ENCODE measurements at places on chromosomes 4 and X.

- 0 out of 2 replicates have a peak, but pooled peaks cover 1% of the 10 kb centered on the region for H3K36me3 ChIP-seq
- H3K27ac ChIP-seq = no peak overlapping the region
- 0 out of 2 replicates have a peak, but pooled peaks cover 9% of the 10 kb centered on the region for H3K4me1 ChIP-seq
- H3K27me3 ChIP-seq = no peaks in the 10 kb centered on the region
Measured at GRCh38 chrX:41781500-41781899, 57.5 kb downstream of the GPR82 start.

DNA sequence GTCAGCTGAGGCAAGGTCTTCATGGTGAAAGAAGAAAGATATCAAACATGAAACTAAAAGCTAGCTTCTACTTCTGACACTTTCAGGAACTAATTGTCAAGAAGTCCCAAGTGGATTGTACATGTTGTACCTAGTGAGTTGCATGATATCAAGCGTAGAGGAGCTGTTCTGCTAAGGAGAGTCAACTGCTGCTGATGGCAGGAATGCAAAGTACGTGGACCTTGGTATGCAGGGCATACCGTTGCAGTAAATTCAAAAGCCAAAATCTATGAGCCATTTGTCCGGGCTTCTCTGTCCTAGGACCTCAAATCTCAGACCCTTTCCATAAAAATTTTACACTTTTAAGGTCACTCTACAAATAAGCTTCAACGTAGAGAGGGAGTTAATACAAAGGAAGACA is 446.2 kb downstream of the KCTD8 start:
- H3K27me3 ChIP-seq = no peaks in the 10 kb centered on the region
- H3K36me3 ChIP-seq = no peaks in the 10 kb centered on the region
- no peak for DNase-seq
- H3K4me1 ChIP-seq = no peaks in the 10 kb centered on the region

- H3K4me3 ChIP-seq = no peak overlapping the region
- DNase-seq = no peak
- H3K36me3 ChIP-seq = no peaks in the 10 kb centered on the region
- H3K27ac ChIP-seq = no peak overlapping the region
Measured at GRCh38 chrX:3271834-3272186, 74.6 kb downstream of the MXRA5 start.

DNA sequence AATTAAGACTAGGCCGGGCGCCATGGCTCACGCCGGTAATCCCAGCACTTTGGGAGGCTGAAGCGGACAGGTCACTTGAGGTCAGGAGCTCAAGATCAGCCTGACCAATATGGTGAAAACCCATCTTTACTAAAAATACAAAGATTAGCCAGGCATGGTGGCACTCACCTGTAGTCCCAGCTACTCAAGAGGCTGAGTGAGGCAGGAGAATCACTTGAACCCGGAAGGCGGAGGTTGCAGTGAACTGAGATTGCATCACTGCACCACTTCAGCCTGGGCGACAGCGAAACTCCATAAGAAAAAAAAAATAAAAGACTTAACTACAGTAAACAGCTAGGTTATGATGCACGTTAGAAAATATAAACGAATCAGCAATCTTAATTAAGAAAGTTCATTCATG is 216.0 kb upstream of the TEX13C start:
- H3K27ac ChIP-seq = no peak overlapping the region
- no peak overlapping the region for H3K4me3 ChIP-seq
- no peaks in the 10 kb centered on the region for H3K27me3 ChIP-seq
- no peaks in the 10 kb centered on the region for H3K4me1 ChIP-seq

DNA sequence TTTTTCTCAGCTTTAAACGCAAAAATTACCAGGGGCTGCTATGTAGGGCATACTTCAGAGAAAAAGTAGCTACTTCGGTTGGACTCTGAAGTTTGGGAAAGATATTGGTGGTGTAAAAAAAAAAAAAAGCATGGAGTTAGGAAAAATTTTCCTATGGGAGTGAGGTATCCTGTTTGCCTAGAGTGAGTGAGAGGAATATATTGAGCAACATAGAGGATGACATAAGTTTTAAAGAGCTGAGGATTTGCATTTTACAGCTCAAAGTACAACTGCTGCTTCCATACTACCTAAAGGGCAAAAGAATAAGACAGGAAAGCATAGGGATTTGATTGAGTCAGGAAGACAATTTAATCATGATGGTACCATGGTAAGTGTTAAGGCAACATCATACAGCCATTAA is 7.3 kb downstream of the GPRASP1 start:
- H3K27me3 ChIP-seq = no peaks in the 10 kb centered on the region
- no peak for DNase-seq

DNA sequence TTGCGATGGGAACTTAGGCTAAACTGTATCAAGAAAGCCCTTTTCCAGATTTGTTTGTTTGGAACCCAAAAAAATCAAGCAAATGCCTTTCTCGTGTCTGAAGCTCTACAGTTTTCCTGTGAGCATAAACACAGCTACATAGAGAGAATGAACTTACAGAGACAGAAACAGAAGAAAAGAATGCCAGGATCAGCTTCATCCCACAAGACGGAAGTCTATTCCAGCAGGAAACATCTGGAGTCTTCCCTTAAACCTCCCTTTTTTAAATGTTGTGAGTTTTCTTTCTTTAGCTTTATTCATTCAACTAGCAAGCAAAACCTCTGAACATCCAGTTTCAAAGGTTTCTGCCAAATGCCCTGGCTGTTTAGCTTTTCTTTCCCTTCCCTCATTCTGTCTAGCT is 32.6 kb upstream of the ZFP42 start:
- H3K4me1 ChIP-seq = no peaks in the 10 kb centered on the region
- no peak overlapping the region for H3K27ac ChIP-seq
- no peaks in the 10 kb centered on the region for H3K27me3 ChIP-seq
- no peak for DNase-seq
- H3K4me3 ChIP-seq = no peak overlapping the region

DNA sequence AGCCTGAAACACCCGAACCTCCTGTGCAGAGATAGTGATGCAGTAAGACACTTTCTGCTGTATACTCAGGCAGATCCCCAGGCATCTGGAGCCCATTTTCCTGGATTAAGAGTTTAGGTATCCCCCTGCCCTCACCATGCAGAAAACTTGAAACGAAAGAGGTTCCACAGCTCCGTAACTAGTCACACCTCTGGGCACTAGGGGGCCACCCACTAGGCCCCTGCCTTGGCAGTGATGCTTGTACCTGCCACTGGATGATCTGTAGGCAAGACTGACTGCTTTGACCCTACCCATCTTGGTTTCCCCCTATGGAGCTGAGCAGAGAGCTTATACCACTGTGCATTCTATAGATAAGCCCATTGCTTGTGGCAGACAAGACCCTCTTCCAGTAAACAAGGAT is 940.6 kb downstream of the PCDH19 start:
- H3K27me3 ChIP-seq = no peaks in the 10 kb centered on the region
- H3K4me3 ChIP-seq = no peak overlapping the region
- H3K36me3 ChIP-seq = no peaks in the 10 kb centered on the region
- DNase-seq = no peak
- H3K27ac ChIP-seq = no peak overlapping the region

- H3K4me3 ChIP-seq = peak overlapping the region; percentile 26
- peaks cover 23% of the 10 kb centered on the region for H3K4me1 ChIP-seq
- no peaks in the 10 kb centered on the region for H3K36me3 ChIP-seq
- DNase-seq = no peak
- no peaks in the 10 kb centered on the region for H3K27me3 ChIP-seq
Measured at GRCh38 chr4:139633195-139633594, 32.4 kb upstream of the MGST2 start.

Data from Caco-2 (cell line).